Activated gamma-delta T cell treated with Interleukin-2 at 50 U/mL for 16 hours (primary cell): ENCODE measurements at places on chromosomes 13 and 19.

GRCh38 chr13:66665991-66666390 is 564.1 kb downstream of the PCDH9 start:
- no peak for DNase-seq

GRCh38 chr19:42401365-42402303 is 11.5 kb upstream of the CNFN start:
- peak; percentile 78 for DNase-seq

- DNase-seq, result no peak
These were observed 286.1 kb downstream of the IRS2 start for GRCh38 chr13:109500146-109500773.

- DNase-seq, result peak; percentile 24
These were observed 19.2 kb downstream of the SIGLEC8 start for GRCh38 chr19:51439021-51439465.

- DNase-seq, result no peak
These were observed 128.1 kb upstream of the TRPC4 start for GRCh38 chr13:37997641-37998040.

DNA sequence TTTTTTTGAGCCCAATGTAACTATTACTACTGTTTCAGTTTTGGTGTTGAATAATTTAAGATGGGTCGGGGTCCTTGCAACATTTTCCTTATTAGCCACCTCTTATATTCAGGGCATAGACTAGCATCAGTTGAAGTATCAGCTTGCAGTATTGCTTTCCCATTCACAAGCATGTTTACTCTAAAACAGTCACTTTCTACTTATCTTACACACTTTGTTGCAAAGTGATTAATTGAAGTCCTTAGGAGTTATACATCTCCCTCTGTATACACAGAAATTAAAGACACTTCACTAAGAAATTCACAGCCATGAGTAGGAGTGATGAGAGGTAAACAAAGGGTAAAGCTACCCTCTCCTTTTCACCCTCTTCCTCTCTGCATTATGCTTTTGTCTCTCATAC is 27.6 kb downstream of the SLAIN1 start:
- no peak for DNase-seq

DNA sequence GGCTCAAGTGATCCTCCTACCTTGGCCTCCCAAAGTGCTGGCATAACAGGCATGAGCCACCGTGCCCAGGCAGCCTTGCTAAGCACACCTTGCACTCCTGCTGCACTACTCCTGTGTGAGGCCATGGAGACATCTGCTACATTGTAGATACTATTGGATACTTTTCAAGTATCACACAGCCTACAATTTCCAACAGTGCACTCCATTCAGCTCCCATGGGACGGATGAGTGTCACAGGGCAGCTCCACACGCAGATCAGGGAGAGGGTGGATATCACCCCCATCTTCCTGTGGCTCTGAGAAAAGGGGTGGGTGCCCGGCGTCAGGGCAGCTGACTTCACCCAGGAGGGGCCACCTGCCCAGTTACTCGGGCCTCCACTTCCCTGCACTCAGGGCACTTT is 39.1 kb upstream of the CCNE1 start:
- DNase-seq, result no peak

DNA sequence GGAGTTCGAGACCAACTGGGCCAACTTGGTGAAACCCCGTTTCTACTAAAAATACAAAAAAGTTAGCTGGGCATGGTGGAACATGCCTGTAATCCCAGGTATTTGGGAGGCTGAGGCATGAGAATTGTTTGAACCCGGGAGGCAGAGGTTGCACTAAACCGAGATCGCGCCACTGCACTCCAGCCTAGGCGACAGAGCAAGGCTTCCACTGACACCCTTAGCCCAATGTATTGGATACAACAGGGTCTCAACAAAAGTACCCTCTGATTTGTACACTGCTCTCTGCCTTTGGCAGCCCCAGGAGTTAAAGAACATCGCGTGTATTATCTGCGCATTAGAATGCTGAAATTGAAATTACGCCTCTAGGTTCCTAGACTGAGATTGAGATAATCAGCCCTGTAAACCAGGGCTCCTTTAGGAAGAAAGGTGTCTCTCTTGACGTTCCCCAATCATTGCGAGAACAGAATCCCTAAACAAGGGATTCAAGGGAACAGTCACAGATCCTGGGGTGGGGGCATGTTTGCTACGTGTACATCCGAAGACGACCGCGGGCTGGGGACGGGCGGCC is 21.9 kb downstream of the IPO5 start:
- no peak for DNase-seq

DNA sequence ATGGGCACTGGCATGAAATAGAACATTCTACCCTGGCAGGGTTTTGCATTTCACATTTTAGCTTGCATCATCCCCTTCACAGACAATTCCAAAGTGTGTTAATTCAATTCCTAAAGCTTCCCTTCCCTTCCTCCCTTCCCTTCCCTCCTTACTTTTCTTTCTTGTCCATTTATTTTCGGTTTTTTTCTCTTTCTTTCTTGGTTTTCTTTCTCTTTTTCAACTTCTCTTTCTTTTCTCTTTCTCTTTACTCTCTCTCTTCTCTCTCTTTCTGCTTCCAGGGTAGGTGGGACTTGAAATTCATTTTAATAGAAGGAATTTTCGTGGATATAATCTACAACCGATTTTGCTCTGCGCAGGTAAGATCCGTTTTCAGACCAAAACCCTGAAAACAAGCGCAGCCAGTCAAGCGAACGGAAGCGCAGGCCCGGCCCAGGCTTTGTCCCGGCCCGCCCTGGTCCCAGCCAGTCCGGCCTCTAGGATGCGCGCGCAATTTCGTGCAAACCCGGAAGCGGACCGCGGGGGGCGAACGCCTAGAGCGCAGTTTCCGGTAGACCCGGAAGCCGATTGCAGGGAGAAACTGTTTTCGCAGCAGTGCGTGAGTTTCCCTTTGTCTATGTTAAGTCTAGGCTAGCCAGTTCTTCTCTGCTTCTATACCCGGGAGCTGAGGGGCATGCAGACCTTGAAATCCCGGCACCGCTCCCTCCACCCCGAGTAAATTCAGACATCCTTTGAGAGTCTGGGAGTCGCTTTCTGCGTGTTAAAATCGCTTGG is at the start of gene ZNF528:
Gene ZNF528, plus strand, starts transcription at position 540 of the 771 bp plus-strand sequence. CDS start 4,165 bp downstream, outside the sequence.
- DNase-seq, result peak; percentile 97

DNA sequence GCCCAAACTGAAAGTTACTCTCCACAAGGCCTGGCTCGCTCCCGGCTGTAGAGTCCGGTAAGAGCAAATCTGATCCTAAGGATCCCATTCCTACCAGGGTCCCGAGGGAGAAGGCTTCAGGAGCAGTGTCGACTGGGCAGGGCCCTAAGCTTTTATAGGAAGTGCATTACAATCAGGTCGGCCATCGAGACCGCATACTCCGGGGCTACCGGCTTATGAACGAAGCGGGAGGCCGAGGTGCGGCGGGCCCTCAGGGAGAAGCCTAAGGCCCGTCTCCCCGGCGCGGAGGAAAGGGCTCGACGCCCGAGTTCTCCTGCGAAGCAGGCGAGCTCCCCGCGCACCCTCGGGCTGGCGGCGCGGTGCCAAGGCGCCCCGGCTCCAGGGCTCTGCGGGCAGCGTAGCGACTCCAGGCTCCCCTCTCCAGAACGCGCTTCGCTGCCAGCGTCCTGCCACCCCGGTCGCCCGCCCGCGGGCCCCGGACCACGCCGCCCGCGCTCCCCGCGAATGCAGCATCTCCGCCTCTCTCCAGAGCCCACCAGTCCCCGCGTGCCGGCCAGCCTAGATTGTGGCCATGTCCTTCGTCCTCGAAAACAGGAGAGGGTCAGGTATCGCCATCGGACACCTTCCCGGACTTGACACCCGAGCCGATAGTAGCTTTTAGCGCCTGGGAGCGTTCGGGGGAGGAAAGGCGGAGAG is 1.4 kb downstream of the EFNB2 start:
- DNase-seq, result peak; percentile 16
